ENCODE measurements at places on chromosomes 2 and 18.

GRCh38 chr2:85277416-85278158, 50.2 kb downstream of the TGOLN2 start:
- DNase-seq: no peak

- DNase-seq: no peak
Observed at GRCh38 chr2:129274918-129275317, 704.5 kb upstream of the RAB6C start.

DNA sequence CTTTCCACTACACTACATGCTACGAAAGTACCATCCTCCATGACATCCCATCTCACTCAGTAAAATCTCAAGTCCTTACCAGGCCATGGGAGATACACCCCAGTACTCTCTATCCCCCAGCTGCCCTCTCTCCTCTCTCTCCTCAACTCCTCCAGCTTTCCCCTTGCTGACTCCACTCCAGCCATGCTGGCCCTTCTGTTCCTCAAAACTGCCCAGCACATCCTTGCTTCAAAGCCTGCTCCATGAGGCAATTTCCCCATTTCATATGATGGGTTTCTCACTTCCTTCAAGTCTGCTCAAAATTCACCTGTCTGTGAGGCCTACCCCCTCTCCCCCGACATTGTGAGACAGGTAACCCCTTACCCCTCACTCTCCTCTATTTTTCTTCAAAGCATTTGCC, 8.6 kb downstream of the CHN1 start:
- DNase-seq: no peak

DNA sequence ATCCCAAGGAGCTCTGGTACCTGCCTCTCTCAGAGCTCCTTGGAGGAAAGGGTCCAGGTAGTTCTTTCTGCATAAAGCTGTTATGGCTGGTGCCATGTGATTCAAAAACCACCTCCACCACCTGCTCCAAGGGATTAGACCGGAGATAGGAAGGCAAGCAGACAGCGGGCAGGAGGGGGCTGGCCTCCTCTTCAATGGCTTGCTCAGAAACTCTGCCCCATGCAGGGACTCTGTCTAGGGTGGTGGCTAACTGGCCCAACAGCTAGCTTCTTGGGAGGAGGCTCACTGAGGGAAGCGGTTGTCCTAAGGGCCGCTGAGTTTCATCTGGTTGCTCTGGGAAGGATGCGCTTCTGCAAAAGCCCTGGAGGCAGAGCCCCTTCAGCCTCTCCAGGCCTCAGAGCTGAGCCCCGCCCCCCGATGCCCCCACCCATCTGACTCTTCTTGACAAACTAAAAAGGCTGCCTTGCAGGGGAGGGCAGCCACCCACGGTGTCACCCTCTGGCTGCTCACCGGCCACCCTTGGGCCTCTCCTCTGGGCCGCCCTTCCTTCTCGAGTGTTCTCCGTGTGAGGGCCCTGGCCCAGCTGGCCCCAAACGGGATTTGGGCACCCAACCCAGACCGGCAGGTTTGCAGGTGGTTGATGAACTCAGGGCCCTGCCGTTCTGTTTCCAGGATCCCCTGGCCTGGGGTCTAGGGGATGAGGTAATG, 90.2 kb downstream of the MCFD2 start:
- no peak for DNase-seq

- DNase-seq: no peak
Observed at GRCh38 chr2:117997872-117998454, 15.9 kb downstream of the CCDC93 start.
